Thoracic aorta (tissue), 2 donors: ENCODE measurements at places on chromosomes 5 and 9. TPM values are rescaled to one million over a fixed set of nuclear protein-coding genes. Genes with fewer than 3 reads are reported as not detected.
A peak's percentile ranks its signal among the peaks of the same experiment; 100 is the strongest.

DNA sequence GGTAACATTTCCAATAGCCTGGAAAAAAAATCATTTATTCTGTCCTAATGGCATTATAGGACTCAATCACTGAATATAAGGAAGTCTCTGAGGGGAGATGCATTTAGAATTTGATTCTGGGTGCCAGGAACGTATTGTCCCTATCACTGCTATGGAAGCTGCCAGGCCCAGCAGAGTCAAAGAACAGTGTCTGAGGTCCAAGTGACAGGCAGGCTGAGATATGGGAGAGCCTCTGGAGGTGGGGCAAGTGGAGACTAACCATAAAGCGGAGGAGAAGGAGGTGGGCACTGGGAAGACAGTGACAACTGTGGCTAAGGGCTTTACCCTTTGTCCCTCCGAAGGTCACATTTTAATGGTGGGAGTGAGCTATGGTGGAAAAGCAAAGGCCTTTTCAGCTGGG lies 505.5 kb downstream of the CTNND2 start:
- H3K27me3 ChIP-seq, result no peaks in the 10 kb centered on the region
- DNase-seq, result no peak
- H3K27ac ChIP-seq, result no peak overlapping the region
- no peaks in the 10 kb centered on the region for H3K4me1 ChIP-seq
- H3K36me3 ChIP-seq, result no peaks in the 10 kb centered on the region

- H3K27ac ChIP-seq, result no peak overlapping the region
- H3K36me3 ChIP-seq, result peaks cover 58% of the 10 kb centered on the region
- no peaks in the 10 kb centered on the region for H3K4me1 ChIP-seq
Observed at GRCh38 chr9:34106110-34106509, 20.4 kb downstream of the DCAF12 start.

- H3K36me3 ChIP-seq, result no peaks in the 10 kb centered on the region
- no peaks in the 10 kb centered on the region for H3K4me1 ChIP-seq
- no peak overlapping the region for H3K27ac ChIP-seq
- no peak for DNase-seq
Observed at GRCh38 chr5:42759456-42759855, 2.8 kb downstream of the CCDC152 start.

- peaks cover 31% of the 10 kb centered on the region for H3K4me1 ChIP-seq
- no peak for DNase-seq
- H3K27ac ChIP-seq, result no peak within 1 kb of the TSS
- H3K36me3 ChIP-seq, result no peaks in the 10 kb centered on the region
- H3K4me3 ChIP-seq, result peak within 1 kb of the TSS; percentile 70
Observed at GRCh38 chr5:171418982-171419687, at the start of gene FGF18. TSS of gene FGF18 (plus strand) at chr5:171419647. CDS start at chr5:171420200, 553 bp downstream.

GRCh38 chr9:28720746-28721145 lies 1147.5 kb upstream of the C9orf72 start:
- DNase-seq, result no peak
- no peaks in the 10 kb centered on the region for H3K36me3 ChIP-seq

DNA sequence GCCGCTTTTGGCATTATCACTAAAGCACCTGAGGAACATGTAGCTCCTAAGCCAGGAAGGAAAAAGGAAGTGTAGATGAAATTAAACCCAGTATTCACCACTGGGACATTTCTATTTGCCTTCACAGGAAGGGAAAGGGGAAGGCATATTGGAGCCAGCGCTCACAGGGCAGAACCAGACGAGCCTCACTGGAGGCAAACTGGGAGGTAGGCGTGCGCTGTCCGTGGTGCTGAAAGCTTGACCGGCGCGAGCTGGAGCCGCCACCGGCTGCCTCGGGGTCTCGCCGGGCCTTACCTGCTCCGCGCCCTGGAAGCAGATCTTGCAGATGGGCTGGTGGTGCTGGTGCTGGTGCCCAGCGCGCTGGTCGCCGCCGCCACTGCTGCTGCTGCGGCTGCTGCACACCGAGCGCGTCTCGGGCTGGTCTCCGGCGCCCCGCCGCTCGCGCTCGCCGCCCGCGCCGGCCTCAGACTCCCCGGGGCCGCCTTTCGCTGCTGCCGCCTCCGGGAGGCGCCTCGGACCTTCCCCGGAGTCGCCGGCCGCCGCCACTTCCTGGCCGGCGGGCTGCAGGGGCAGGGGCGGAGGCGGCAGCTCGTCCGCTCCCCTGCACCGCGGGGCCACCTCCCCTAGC lies 732 bp downstream of the MARCHF11 start:
- no peak overlapping the region for H3K4me3 ChIP-seq

DNA sequence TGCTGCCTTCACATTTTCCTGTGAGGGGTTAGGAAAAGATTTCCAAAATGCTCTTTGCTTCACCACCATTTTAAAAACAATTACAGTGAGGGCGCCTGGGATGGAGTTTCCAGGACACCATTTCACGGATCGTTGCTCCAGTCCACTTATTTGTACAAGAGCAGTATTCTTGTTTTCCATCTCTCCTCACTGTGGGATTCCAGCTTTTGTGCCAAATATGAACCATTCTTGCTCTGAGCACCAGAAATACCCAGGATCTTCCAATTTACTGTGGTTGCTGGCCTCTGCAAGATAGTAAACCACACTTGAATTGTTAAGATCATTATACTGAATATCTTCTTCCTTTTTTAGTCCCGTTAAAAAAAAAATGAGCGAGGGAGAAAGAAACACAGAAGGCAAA lies 899.5 kb downstream of the TLE1 start:
- H3K36me3 ChIP-seq, result no peaks in the 10 kb centered on the region
- H3K4me1 ChIP-seq, result peaks cover 4% of the 10 kb centered on the region
- H3K27me3 ChIP-seq, result no peaks in the 10 kb centered on the region
- H3K27ac ChIP-seq, result no peak overlapping the region

DNA sequence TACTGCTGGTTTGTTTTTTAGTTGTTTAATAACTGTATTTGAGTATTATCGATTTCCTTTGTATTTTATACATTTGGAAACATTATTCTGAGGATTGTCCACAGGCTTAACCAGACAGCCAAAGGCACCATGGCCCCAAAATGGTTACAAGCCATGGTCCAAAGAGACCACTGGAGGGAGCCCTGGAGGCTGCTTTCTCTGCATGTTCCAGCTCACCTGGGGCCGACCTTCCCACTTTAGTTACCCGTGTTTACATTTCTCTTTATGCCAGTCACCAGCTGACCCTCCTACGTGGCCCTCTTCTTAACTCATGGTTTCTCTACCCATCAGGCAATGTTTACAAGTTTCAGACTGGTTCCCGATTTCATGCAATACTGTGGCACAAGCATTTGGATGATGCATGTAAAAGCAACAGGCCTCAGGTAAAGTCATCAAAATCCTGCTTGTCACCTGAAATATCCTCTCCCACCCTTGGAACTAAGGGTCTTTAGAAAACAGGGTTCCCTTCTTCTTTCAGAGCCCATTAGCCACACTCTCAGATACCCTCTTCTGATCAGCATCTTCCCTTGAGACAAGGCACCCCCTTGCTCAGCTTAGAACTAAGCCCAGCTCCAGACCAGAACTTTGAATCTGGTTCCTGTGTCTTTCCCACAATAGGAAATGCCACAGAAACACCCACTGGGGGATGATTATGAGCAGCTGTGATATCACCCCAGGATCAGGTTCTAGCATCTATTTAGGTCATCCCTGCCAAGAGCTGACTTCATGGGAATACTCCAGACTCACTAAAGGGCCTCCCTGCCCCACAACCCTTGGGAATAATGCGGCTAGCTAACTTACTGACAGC lies 49.9 kb upstream of the GARNL3 start:
- H3K27me3 ChIP-seq, result no peaks in the 10 kb centered on the region
- no peaks in the 10 kb centered on the region for H3K36me3 ChIP-seq

- no peak for DNase-seq
- H3K27ac ChIP-seq, result no peak overlapping the region
- no peaks in the 10 kb centered on the region for H3K27me3 ChIP-seq
- no peak overlapping the region for H3K4me3 ChIP-seq
Observed at GRCh38 chr9:86665416-86665815, 281.9 kb downstream of the GAS1 start.

DNA sequence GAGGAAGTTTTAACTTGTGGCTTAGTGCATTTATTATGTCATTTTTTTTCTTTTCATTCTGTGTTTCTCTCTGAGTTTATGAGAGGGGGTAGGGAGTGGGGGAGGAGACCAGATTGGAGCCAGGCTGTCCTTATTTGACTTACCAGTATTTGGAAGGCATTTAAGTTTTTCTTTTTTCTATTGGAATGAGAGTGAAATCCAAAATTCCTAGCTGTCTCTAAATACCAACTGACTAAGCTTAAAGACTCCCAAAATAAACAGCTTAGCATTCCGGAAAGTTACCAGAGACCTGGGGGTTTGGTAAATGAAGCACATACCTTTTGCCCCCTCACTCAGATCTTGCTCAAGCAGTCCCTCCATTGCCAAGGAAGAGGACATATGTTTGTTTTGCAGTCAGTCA lies 581.9 kb upstream of the BRINP1 start:
- no peaks in the 10 kb centered on the region for H3K27me3 ChIP-seq
- H3K4me1 ChIP-seq, result peaks cover 52% of the 10 kb centered on the region
- DNase-seq, result peak; percentile 49
- H3K4me3 ChIP-seq, result peak overlapping the region; percentile 44

GRCh38 chr9:132572921-132573320 lies 9.5 kb upstream of the BARHL1 start:
- no peak for DNase-seq
- H3K4me1 ChIP-seq, result no peaks in the 10 kb centered on the region
- H3K36me3 ChIP-seq, result no peaks in the 10 kb centered on the region
- no peak overlapping the region for H3K27ac ChIP-seq
- H3K4me3 ChIP-seq, result no peak overlapping the region

GRCh38 chr9:82490019-82490499 lies 501.5 kb downstream of the SPATA31D1 start:
- no peaks in the 10 kb centered on the region for H3K36me3 ChIP-seq
- H3K27me3 ChIP-seq, result no peaks in the 10 kb centered on the region
- H3K4me3 ChIP-seq, result peak overlapping the region; percentile 36

- no peak overlapping the region for H3K27ac ChIP-seq
- no peaks in the 10 kb centered on the region for H3K36me3 ChIP-seq
- peaks cover 30% of the 10 kb centered on the region for H3K4me1 ChIP-seq
Observed at GRCh38 chr9:137672907-137673791, 54.3 kb downstream of the EHMT1 start.

DNA sequence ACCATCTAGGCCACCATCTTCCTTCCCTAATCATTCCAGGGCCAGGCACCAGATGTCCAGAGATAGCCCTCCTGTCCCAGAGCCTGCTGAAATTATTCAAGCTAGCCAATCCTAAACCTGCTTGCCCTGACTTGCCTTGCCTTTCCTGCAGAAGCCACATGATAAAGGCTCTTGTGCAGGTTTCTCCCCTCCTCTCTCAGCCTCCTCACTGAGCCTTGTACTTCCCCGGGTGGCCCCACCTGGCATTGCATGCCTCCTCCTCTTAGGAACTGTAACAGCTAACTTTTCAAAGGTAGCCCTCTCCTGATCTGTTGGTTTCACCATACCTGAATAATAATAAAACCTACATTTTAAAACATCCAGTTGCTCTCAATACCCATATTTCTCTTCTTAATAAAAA lies 42.6 kb downstream of the DIRAS2 start:
- no peaks in the 10 kb centered on the region for H3K27me3 ChIP-seq
- H3K27ac ChIP-seq, result no peak overlapping the region
- no peaks in the 10 kb centered on the region for H3K36me3 ChIP-seq
- no peak for DNase-seq
- H3K4me3 ChIP-seq, result no peak overlapping the region

GRCh38 chr9:92745881-92746280 lies 18.8 kb downstream of the BICD2 start:
- DNase-seq, result no peak
- H3K27ac ChIP-seq, result no peak overlapping the region
- H3K4me3 ChIP-seq, result no peak overlapping the region
- no peaks in the 10 kb centered on the region for H3K27me3 ChIP-seq
- H3K36me3 ChIP-seq, result no peaks in the 10 kb centered on the region
- H3K4me1 ChIP-seq, result peaks cover 25% of the 10 kb centered on the region

DNA sequence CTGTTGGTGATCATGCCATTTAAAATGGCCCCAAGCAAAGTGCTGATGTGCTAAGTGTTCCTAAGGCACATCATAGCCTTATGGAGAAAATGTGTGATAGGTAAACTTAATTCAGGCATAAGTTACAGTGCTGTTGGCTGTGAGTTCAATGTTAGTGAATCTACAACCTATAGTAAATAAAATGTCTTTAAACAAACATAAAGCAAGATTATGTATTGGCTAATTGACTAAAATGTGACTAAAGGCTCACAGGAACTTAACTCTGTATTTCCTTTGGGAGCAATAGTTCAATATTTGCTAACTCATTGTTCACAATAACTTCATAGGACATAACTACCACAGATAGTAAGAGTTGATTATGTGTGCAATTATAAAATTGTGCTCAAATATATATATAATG lies 49.4 kb upstream of the LRRC19 start:
- H3K4me1 ChIP-seq, result peaks cover 11% of the 10 kb centered on the region
- DNase-seq, result no peak
- H3K27me3 ChIP-seq, result no peaks in the 10 kb centered on the region
- H3K27ac ChIP-seq, result no peak overlapping the region
- H3K4me3 ChIP-seq, result no peak overlapping the region

DNA sequence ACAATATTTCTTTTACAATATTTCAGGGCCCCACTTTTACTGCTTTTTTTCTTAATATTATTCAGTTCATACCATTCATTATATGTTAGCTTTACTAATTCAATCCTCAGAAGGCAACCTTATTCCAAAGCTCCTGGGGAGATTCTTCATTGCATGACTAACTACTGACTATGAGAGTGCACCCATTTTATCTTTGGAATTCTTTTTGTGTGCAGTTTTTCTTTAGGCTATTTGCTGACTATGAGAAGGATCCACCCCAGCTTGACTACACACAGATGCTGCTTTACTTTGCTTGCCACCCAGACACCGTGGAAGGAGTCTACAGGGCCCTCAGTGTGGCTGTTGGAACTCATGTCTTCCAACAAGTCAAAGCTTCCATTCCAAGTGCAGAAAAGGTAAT lies 56.9 kb upstream of the IL7R start:
- no peak overlapping the region for H3K4me3 ChIP-seq
- H3K4me1 ChIP-seq, result no peaks in the 10 kb centered on the region
- DNase-seq, result no peak
- H3K27ac ChIP-seq, result no peak overlapping the region
- no peaks in the 10 kb centered on the region for H3K36me3 ChIP-seq

The GFI1B gene
- not detected for total RNA-seq

The SLC36A3 gene
- not detected for total RNA-seq

The MAST4 gene
- total RNA-seq, result 47.8 TPM

The PCDHGA2 gene
- total RNA-seq, result 8.5 TPM

The TLX3 gene
- total RNA-seq, result not detected

The SLC46A2 gene
- total RNA-seq, result 2.0 TPM

The PCDHB15 gene
- 10.7 TPM for total RNA-seq

The BARHL1 gene
- not detected for total RNA-seq

The ABLIM3 gene
- 23.0 TPM for total RNA-seq

The AFAP1L1 gene
- 10.4 TPM for total RNA-seq
